Dermis microvascular lymphatic vessel endothelial cell (primary cell): ENCODE measurements at places on chromosomes 13 and 19.

- no peak for DNase-seq
These were observed 84.5 kb upstream of the IRS2 start for GRCh38 chr13:109870696-109871370.

DNA sequence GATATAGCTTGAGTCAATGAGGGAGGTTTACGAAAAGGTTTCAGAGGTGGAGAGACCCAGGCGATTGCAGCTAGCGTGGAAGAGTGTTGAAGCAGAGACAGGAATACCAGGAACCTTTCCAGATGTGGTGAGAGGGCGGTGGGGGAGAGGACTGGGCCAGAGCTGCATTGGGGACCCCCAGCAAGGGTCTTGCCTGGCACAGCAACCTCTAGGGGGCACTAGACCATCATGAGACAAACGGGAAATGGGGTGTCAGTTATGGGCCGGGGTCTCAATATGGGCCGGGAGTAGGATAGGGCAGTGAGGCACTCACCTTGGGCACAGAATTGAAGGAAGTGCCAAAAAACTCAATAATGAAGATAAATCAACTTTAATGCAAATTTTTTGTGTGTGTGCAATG lies 2.1 kb upstream of the LRP3 start:
- DNase-seq, result no peak

DNA sequence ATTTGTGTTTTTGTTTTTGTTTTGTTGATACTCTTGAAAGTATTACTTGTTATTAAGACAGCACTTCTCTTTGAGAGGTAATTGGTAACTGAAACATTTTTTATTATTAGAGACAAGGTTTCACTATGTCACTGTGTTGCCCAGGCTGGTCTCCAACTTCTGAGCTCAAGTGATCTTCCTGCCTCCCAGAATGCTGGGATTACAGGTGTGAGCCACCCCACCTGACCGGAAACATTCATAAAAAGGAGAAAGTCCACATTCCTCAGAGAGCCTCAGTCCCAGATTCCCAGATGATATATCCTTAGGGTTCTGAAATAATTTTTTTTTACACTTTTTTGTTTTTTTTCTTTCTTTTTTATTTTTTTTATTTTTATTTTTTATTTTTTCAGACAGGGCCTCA lies 2.7 kb downstream of the CARM1 start:
- DNase-seq, result no peak

DNA sequence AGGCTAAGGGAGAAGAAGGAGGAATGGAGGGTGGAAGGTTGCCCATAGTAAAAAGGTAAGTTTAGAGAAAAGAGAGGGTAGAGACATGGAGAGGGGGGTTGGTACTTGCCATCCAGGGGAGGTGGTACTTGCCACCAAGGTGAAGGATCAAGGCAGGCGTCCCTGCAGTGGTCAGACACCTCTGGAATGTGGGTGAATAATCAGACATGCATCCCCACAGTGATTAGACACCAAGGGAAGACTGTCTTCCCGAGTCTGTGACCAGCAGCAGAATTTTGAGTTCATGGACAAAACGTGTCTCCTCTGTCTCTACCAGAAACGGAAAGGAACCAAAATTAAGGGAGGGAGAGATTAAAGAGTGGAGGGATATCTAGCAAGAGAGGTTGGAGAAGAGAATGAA lies 27.1 kb upstream of the IGFL1 start:
- no peak for DNase-seq

GRCh38 chr19:39389631-39390414 lies 1.1 kb downstream of the PAF1 start:
- DNase-seq, result no peak

DNA sequence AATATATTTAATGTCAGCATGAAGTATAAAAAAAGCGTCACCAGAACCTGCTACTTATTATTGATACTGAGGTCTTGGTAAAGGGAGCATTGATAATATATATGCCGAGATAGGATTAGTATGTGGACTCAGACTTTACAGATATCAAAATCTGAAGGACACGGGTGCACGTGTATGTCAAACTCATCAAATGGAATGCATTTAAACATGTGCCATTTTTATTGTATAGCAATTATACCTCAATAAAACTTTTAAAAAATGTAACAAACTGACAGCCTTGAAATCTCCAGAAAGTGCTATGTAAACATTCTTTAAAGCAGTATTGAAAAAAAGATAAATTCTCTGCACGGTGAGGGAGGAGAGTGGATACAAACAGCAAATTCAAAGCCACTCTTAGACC lies 157.9 kb downstream of the RNF17 start:
- DNase-seq, result no peak

DNA sequence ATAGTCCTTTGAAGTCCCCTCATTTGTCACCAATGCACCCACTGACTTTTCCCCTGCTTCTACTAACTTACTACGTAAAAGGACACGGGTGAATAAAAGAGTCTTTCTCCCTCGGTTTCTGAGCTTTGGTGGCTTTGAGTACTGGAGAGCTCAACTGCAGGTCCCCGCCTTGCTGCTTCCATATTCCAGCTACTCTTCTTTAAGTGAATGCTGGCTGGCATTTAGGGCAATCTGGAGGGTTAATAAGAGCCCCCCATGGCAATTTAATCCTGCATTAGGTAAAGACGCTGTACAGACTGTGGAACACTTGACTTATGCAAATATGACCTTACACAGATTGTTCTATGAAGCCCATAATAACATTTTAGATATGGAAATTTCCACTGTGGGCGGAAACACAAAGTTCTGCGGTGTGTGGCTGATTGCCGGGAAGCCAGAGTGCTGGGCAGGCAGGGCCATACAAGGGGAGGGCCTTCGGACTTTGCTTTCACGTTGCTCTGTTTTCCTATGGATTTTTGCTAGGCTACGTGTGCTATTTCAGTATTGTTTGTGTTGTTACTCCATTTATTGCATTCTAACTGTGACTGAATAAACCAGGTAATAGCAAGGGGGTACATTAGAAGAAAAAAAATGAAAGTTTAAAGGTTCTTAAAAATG lies 97.5 kb downstream of the SLC10A2 start:
- DNase-seq, result no peak

GRCh38 chr19:42233106-42233505 lies 9.3 kb downstream of the GSK3A start:
- no peak for DNase-seq

- no peak for DNase-seq
These were observed 48.0 kb upstream of the ADGRE5 start for GRCh38 chr19:14333101-14333871.
